Activated naive CD4-positive, alpha-beta T cell treated with anti-CD3 and anti-CD28 coated beads, Interleukin-2, amount 10 ng/mL, durations not matched to agents 7 days and 5 days (primary cell): ENCODE measurements at places on chromosomes 6 and 20.

DNA sequence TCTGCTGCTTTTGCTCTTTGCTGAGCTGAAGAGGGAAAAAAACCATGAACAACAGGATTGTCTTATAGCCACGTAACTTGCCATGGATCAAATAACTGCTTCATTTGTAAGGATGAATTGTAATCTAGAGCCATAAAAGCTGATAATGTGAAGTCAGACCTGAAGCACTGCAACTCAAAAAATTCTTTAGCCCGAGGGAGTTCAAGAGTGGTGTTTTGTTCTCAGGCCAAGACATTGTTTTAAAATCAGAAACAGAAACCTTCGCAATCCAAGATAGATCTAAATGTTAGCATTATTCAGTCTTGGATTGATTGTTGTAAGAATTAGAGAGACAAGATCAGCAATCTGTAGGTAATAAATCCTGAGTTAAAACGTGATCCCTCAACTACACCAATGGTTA is at the start of gene TRAPPC3L:
Gene TRAPPC3L (minus strand): TSS at position 34 of the 400 bp plus-strand sequence. CDS start 170 bp downstream, outside the sequence.
- DNase-seq = no peak

DNA sequence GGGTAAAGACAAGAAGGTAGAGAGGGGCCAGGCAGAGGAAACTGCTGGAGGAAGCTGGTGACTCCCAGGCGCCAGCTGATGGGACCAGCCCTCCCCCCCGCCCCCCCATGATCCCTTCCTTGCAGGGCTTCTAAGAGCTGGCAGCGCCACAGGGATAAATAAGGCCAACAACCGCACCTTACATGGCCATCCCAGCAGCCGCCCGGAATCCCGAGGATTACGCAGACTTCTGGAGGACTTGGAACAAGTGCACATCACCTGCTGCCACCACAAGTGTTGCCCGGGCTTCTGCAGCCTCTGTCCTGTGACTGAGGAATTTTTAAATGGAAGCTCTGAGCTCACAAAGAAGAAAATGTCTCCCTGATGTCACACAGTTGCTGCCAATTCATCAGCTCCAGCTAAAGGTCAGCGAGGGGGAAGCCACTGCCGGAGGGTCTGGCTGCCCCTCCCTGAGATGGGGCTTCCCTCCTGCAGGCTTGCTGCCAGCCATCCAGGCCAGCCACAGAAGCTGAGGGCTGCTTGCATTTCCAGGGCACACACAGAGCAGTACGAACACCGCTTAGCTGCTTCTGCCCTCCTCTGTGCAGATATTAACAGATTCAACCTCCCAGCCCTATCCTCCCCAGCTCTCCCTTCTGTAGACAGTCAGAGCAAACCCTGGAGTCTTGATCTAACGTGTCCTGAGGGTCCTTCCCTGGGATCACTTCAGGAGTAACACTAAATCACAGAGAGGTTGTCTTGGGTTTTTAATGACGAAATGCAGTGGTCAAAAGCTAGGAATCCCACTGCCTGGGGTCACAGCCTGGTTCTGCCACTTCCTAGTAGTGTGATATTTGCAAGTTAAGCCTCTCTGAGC is 38.6 kb upstream of the PIM1 start:
- DNase-seq = no peak

DNA sequence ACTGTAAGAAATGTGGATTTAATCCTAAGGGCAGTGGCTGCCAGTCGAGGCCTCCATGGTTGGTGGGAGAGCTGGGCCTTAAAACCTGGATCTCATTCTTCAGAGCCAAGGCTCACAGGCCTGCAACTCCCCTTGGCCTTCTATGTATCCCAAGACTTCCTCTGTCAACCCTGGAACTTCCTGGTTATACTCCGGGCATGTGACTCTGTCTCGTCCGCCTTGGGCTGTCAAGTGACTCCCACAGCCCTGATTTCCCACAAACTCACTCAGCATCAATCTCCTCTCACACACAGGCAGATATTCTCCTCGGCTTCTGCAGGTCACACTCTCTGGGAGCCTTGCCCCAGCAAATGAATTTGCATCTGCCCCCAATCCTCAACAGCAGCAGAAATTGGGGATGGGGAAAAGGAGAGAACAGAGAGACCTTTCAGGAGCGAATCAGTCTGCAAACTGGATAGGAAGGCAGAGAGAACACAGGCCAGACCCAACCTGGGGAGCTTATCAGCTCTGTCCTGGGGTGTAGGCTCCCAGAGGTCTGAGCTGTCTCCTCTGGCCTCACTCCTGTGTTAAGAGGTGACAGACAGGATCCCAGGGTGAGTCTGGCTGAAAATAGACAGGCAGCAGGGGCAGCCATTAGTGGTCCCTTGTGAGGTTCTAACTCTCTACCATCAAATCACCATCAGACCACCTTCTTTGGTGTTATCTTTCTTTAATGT is 30.4 kb upstream of the PREX1 start:
- no peak for DNase-seq

DNA sequence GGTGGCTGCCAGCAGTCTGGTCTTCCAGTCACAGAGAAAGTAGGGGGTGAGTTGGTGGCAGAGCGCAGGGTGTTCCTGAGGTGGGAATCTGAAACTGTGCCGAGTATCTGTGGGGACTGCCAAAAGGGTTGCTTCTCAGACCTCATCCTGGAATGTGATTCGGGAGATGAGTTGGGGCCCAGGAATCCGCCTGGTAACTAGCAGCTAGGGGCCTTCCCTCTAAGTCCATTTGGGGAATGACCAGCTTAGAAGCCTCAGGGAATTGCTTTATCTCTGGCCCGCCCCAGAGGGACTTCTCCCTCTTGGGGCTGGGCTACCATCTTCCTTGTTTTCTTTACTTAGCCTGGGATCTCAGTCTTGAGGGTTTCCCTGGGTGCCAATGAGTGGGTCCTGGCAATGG is 49.6 kb downstream of the MOCS1 start:
- DNase-seq = no peak

DNA sequence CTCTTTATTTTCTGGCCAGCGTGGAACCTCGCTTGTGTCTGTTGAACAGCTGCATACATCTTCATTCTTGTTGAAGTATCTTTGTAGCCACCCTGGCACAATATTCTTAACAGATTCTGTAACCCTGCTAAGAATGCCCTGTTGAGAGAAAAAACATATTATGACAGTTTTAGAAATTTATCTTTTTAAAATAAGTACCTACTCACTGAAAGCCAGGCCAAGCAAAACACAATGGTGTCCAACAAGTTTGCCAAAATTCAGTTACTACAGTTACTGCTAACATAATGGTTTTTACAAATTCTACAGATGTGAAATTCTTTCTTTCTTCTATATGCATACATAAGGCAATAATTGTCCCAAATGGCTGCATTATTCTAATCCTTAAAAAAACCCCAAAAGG is 18.2 kb downstream of the NUP153 start:
- DNase-seq = no peak

DNA sequence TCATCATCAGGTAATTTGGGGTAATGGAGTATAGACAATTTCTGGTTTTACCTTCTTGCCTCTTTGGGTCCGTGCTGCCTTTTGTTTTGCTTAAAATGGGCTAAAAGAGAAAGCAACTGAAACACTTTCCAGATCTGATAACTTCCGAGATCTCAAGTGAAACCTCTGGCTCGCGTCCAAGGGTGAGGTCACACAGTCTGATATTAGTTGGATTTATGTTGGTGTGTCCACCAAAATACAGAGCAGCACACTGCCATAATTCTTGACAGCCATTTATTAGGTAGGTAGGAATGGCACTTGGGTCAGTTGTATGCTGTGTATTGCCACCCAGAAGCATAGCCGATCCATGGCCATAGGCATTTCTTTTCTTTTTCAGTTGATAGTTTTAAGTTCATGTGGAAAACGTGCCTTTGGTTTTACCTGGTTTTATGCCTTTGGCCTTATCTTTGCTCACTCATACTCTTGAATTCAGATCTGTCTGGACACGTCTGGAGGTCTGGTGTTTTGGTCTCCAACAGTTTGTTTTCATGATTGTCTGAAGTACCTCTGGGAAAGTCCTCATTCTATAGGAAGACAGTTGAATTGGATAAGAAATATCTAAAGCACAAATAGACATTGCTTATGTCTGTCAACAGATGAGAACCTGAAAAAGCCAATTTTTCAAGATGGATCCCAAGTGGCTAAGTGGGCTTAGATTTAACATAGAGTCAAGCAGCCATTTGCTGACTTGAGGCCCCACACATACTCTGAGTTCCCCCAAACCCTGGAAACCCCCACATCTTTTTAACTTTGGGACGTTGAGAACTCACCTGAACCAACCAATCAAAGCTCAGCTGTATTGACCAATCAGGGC is 320.8 kb downstream of the SOX4 start:
- DNase-seq = peak; percentile 55

- no peak for DNase-seq
Measured at GRCh38 chr6:25700761-25701160, 48.7 kb downstream of the SCGN start.
